ENCODE measurements at places on chromosomes 6 and 20.

DNA sequence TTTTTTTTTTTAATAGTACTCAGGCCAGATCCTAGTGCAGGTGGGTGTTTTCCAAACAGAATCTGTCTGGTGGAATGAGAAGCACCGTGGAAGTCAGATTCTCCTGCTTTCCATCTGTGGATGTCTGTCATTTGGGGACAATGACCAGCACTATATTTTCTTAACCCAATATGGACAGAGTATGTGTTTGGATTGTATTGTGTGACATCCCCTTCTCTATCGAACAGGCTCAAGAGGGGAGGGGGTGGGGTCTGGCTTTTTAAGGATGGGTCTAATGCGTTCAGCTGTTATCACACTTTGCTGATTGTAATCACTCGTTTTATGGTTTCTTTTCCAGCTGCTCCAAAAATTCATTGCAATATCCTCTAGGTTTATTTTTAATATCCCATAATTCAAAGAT is 197.5 kb upstream of the CEP162 start:
- no peak for DNase-seq

DNA sequence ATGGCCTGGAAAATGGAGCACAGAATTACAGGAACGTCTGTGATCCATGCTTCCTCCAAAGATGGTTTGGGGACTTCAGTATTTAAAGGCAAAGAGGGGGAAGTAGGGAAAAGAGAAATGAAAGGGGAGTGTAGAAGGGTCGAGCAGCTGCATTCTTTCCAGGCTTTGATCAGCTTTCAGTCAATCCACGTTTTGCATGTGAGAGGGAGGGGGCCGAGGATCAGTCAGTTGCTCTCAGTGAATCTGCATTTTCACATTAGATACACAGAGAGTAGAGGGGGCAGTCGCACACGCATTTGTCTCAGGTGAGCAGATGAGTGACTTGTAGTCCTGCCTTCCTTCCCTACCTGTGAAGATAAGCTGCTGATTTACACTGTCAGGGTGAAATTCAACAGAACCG is 78.8 kb downstream of the FOXF2 start:
- DNase-seq: no peak

GRCh38 chr6:136487759-136488425 is 62.3 kb downstream of the MAP7 start:
- no peak for DNase-seq

GRCh38 chr6:36692220-36692619 is 5.4 kb upstream of the RAB44 start:
- no peak for DNase-seq

- DNase-seq: no peak
These were observed 586 bp downstream of the ZNF512B start for GRCh38 chr20:63968928-63969760.

DNA sequence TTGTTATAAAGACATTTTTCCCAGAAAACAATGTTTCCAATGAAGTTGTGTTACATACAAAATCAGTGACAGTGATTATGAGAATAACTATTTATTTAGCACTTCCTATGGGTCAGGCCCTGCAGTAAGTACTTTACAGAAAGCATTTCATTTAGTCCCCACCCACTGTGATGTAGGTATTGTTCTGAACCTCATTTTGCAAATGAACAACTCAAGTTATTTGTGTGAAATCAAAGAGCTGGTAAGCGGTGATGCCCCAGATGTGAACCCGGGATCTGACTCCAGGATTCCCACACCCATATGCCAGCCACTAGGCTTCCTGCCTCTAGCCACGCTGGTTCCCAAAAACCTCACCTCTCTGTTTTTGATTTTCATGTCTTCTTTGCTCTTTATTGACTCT is 30.9 kb downstream of the FAXC start:
- DNase-seq: no peak

GRCh38 chr6:21965016-21965415 is 331.8 kb downstream of the PRL start:
- DNase-seq: no peak

DNA sequence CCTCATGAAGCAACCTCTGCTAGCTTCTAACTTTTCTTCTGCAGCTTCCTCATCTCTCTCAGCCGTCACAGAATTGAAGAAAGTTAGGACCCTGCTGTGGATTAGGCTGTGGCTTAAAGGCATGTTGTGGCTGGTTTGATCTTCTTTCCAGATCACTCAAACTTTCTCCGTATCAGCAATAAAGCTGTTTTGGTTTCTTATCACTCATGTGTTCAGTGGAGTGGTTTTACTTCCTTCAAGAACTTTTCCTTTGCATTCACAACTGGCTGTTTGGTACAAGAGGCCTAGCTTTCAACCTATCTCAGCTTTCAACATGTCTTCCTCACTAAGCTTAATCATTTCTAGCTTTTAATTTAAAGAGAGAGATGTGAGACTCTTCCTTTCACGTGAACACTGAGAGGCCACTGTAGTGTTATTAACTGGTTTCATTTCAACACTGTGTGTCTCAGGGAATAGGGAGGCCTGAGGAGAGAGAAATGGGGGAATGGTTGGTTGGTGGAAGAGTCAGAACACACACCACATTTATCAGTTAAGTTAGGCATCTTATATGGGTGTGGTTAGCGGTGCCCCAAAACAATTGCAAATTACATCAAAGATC is 17.2 kb downstream of the ZSCAN23 start:
- no peak for DNase-seq

GRCh38 chr6:169885131-169885530 is 133.7 kb downstream of the ERMARD start:
- DNase-seq: no peak

All from NCI-H2029 treated with DMSO at 0.1 percent for 48 hours (cell line).